ENCODE measurements at places on chromosomes 3 and 15.

GRCh38 chr3:34090876-34091275, 292.4 kb downstream of the PDCD6IP start:
- no peak for DNase-seq

DNA sequence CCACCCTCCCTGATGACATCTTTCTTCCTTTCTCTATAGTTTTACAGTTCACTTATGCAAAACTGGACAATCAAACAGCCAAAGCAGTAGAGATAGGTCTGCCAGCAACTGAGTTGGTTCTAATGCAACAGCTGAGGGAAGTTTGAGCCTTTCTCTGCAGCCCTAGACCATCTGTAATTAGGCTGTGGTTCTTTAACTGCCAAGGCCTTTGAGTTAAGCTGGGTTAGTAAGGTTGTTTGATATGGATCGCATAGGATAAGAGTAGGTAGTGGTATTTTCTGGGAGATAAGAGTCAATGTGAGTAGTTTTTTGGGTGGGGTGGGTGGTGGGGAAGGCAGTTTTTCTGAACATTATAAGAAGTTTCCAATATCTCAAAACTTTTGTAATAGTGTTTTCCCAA, 3.0 kb downstream of the RPL39L start:
- DNase-seq, result no peak

DNA sequence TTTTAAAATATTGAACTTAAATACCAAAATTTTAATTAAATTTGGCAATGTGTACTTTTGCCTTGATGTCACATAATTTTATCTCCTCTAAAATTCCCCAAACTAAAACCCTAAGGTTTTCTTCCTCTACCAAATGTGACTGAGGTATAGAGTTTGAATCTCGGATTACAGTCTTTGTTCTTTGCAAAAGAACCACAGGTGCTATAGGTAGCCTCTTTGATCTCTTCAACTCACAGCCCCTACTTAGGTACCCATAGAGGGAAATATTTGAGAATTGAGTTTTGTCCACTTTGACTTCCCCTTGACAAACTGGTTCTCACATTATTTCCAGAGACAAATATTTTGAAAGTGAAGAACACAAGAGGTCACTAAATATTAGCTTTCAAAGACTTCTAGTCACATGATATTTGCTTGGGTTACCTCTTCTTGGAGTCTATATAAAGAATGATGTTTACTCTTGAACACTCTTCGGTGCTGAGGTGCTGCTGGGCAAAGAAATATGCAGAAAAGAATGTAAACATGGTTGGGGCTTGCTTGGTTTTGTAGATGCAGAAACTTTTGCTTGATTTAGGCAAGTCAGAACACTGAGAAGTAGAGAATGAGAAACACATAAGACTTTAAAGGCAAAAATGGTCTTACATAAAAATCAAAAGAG, 120.8 kb upstream of the MCTP2 start:
- DNase-seq, result no peak

GRCh38 chr3:189982321-189982945, 138.3 kb downstream of the P3H2 start:
- peak; percentile 19 for DNase-seq

GRCh38 chr15:52021128-52021671, 2.2 kb downstream of the MAPK6 start:
- peak; percentile 92 for DNase-seq

DNA sequence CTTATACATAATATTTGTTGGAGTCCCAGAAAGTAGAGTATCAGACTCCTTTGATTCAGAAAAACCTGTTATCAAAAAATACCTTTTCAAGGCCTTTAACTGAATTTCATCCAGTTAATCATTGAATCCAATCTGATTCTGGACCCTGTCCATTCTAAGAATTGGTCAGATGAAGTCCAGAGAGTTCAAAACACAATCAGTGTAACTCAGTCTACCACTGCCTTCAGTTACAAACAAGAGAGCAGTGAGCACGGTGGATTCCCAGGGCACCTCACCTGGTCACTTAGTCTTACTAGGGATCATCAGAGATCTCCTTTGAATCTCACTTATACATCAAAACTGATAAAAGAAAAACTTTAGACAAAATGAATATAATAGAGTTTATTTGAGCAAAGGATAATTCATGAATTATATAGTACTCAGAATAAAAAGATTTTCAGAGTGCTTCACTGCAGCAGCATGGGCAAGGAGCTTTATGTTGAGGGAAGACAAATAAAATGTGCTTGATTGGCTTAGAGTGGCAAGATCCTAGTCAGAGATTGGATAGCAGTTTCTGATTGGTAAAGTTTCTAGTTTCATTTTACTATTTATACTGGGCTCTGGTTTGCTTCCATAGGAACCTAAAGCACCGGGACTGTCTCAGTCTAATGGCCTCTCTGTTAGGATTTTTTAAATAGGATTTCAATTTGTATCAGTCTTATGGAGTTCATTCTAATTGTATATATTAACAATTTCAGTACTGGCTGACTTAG, 474.9 kb upstream of the GOLIM4 start:
- DNase-seq, result no peak

GRCh38 chr3:13022348-13023234, 50.6 kb downstream of the IQSEC1 start:
- peak; percentile 85 for DNase-seq

- DNase-seq, result no peak
These were observed 9.1 kb upstream of the USP3 start for GRCh38 chr15:63495343-63495742.

DNA sequence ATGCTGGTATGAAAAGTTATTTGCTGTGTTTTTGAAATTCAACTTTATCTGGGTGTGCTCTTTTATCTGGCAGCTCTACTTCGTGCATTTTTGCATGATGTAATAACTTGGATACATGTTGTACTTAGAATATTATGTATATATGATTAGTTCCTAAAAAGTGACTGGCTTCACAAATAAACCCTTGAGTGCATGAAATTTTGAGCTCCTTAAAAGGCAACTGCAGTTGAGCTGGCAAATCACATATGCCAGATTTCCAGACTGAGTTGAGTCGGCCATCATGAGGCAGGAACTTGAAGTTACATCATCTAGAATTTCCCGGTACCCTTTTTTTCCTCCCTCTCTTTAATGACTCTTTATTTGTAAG, 162.5 kb downstream of the FNDC3B start:
- peak; percentile 96 for DNase-seq

GRCh38 chr3:80734920-80735319, 967.1 kb upstream of the ROBO1 start:
- DNase-seq, result no peak

- peak; percentile 34 for DNase-seq
These were observed 116.1 kb downstream of the PCCB start for GRCh38 chr3:136366289-136366688.

DNA sequence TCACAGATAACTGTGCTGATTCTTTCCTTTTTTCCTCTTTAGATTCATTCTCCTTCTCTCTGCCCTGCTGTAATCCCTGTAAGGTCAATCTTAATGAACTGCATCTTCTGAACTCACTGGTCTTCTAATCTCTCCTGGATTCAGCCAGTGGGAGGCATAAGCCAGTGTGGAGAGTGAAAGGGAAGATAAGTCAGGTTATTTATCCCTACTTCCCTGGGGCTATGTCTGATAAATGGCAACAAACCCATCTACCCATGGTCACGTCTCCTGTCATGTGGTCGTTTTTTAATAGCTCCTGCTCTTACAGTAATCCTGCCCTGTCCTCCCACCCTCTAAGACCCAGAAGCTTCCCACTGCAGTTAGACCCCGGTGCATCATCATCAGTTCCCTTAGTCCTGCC, 199.6 kb upstream of the NAALADL2 start:
- no peak for DNase-seq

GRCh38 chr3:58608648-58609047, 31.5 kb upstream of the FAM107A start:
- DNase-seq, result no peak

- DNase-seq, result no peak
These were observed 138.5 kb downstream of the GABRB3 start for GRCh38 chr15:26634319-26634718.

GRCh38 chr15:80970658-80971057, 19.0 kb downstream of the MESD start:
- no peak for DNase-seq

GRCh38 chr3:145017959-145018358, 1046.3 kb downstream of the DIPK2A start:
- peak; percentile 63 for DNase-seq

DNA sequence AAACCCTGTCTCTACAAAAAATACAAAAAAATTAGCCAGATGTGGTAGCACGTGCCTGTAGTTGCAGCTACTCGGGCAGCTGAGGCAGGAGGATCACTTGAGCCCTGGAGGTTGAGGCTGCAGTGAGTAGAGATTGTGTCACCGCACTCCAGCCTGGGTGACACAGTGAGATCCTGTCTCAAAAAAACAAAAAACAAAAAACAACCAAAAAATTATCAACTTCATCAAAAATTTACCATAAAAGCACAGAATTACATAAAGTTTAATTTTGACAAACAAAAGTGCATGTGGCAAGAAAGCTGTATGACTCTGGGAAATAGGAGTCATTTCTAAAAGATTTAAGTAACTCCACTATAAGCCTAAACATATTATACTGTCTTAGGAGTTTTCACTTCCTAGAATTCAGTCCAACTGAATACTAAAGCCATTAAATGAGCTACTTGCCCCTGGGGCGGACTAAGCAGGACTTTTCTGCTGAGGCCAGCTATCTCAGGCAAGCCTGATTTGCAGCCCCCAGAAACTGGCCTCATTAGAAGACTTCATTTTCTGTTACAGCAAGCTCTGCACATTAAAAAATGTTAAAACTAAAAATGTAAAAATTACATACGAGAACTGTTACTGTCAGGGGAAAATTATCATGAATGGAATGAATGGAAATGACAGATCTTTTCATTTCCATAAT, 23.0 kb downstream of the HSPBAP1 start:
- DNase-seq, result no peak

DNA sequence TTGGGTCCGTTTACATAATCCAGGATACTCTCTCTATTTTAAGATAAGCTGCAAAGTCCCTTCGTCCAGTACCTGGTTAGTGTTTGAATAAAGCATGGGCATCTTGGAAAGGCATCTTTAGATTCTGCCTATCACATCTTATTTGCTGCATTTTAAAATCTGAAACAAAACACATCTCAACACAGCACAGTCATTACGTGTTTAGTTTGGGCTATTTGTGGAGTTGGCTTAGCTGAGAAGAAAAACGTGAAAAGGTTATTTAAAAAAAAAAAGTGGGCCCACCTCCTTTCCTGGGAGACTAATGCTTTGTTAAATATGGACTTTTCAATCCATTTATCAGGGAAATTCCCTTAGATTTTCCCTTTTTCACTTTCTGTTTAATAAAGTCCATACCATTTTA, 174.5 kb upstream of the WNT5A start:
- no peak for DNase-seq

DNA sequence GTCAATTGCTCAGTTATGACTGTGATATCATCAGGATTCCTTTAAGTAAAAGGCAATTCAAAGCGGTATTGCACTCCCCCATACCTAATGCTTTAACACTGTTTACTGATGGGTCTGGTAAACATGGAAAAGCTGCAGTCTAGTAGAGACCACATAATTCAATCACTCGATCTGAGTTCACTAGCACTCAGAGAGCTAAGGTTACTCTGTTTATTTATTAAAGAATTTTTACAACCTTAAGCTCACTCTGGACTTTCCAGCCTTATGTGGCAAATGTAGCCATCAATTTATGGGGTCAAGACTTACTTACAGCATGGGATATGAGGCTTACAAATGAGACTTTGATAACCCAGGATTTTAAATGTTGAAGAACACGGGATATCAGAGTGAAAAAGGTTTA, 18.4 kb upstream of the CCR2 start:
- DNase-seq, result no peak

DNA sequence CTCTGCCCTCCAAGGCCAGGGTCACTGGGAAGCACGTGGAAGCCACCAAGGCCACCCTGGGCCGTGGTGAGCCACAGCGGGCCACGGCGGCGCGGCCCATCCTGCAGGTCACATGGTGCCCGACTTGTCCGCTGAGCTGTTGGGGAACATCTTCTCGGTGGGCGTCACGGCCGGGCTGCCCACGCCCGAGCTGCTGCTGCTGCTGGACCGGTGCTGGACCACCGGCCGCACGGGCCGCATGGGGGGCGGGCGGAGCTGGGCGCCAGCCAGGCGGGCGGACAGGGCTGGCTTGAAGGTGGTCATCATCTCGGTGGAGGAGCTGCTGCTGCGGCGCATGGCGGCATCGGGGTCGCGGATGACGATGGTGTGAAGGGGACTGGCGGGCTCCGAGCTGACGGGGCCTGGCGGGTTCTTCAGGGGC, 22.1 kb upstream of the RAD18 start:
- no peak for DNase-seq

- no peak for DNase-seq
These were observed 107.8 kb downstream of the CTNNB1 start for GRCh38 chr3:41307065-41307464.

- no peak for DNase-seq
These were observed 43.5 kb downstream of the ARRDC4 start for GRCh38 chr15:98003996-98004395.

DNA sequence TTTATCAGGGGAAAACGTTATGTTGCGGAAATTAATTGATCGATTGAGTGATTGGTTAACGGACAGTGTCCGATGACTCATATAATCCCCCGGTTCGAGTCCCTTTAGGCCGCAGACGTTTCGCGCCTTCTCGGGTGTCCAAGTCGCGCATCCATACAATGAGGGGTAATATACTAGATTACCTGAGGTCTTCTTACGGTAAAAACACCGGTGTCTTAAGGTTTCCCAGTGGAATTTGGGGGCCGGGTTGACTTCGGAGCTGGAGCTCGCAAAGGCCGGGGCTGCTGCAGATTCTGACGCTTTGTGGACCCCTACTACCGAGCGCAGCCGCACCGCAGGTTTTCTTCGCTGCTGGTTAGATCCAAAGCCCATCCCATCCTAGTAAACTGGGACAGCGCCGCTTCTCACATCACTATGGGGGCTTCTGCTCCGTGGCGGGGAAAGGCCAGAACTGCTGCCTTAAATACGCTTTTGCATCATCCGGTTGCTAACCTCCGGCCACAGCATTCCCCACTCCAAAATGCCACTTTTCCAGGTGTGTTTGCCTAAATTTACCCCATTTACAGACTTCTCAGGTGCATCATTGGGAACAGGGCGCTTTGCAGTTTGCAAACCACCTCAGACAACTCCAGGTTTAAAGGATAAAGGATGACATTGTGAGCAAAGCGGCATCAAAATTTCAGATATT, 858 bp upstream of the SACM1L start:
- DNase-seq, result no peak

DNA sequence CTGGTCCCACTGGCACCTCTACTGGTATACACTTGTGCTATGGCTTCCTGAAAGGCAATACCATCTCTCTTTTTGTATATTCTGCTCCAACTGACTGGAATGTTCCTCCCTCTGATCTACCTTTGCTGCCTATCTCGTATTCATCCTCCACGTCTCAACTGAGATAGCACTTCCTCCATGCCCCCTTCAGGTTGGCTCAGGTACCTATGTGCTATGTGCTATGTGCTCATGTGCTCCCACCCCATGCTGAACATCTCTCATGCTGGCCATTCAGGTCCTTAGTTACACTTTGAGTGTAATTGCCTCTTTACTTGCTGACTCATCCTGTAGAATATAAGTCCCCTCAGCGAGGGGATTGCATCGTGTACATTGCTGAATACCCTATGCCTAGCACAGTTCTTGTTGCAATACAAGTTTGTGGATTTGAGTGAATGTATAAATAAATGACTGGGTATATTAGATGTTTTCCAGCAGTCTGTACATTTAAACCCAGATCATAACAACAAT, 156.9 kb downstream of the SOX2 start:
- DNase-seq, result no peak

- peak; percentile 19 for DNase-seq
These were observed 66.0 kb downstream of the KBTBD8 start for GRCh38 chr3:67064105-67064504.

- no peak for DNase-seq
These were observed 225.7 kb downstream of the DPH6 start for GRCh38 chr15:35320158-35320780.

- DNase-seq, result no peak
These were observed 11.1 kb downstream of the SERP1 start for GRCh38 chr3:150535204-150535603.

Measured in fibroblast of pulmonary artery (primary cell).